Anterior cingulate cortex (tissue), 58 donors: ENCODE measurements at places on chromosomes 16 and 17.

DNA sequence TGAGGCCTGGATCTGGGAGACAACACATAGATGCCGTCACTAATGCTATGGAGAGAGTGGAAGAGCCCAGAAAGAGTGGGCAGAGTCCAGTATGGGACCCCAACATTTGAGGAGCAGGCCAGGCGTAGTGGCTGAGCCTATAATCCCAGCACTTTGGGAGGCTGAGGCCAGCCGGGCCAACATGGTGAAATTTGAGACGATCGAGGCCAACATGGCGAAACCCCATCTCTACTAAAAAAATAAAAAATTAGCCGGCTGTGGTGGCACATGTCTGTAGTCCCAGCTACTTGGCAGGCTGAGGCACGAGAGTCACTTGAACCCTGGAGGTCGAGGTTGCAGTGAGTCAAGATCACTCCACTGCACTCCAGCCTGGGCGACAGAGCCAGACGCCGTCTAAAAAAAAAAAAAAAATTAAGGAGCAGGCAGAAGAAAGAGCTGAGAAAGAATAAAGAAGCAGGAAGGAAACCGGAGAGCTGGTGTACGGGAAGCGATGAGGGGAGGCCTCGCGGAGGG lies 6.0 kb upstream of the DNAI2 start:
- DNase-seq: no peak

DNA sequence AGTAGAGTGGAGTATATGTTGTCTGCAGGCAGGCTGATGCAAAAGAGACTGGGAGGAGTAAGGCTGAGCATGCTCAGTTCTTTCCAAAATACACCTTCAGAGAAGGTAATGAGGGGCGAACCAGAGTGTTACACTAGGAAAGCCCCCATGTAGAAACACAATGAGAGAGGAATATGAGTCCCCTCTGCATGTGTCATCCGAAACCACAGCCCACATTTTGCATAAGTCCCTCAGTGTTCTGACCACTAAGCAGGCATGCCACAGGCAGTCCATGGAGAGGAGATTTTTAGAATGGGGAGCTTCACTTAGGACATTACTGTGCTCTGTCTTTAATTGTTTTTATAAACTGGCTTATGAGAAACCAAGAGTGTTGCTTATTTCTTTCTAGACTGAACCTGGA lies 32.0 kb downstream of the SLC6A2 start:
- DNase-seq: no peak

- no peak for DNase-seq
These were observed 105.3 kb upstream of the C16orf82 start for GRCh38 chr16:26961459-26961858.

DNA sequence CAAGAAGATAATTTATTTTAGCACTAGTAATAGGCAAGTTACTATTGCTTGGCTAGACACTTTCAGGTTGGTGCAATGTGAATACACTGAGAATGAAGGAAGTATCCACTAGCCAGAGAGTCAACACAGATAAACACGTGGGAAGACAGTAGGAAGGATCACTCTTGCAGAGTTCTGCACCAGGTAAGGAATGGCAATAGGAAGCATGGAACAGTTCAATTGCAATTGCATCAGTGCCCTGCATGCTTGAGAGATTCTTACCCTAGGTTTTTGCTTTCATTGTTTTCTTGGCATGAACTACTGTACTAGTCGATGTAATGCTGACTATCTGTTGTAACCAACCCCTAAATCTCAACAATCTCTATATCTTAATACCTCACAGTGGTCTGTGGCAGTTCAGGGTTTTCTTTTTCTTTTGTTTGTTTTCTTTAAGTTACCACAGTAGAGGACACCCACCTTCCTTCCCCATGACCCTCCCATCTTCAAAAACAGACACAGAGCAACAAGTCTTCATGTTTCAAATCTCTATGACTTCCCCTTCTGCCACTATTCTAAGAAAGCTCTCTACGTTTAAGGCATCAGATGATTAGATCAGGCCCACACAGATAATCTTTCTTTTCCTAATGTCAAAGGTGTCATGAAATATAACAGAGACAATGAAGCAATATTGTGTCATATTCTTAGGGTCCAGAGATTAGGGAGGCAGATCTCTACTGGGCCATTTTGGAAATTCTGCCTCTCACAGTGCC lies 18.1 kb upstream of the ABCA8 start:
- no peak for DNase-seq
